ENCODE measurements at places on chromosomes 2 and 18.
A peak's percentile ranks its signal among the peaks of the same experiment; 100 is the strongest.

GRCh38 chr2:47088371-47089082, 66.6 kb downstream of the STPG4 start:
- DNase-seq: no peak

- DNase-seq: no peak
These were observed 9.2 kb downstream of the DNMT3A start for GRCh38 chr2:25332571-25332970.

DNA sequence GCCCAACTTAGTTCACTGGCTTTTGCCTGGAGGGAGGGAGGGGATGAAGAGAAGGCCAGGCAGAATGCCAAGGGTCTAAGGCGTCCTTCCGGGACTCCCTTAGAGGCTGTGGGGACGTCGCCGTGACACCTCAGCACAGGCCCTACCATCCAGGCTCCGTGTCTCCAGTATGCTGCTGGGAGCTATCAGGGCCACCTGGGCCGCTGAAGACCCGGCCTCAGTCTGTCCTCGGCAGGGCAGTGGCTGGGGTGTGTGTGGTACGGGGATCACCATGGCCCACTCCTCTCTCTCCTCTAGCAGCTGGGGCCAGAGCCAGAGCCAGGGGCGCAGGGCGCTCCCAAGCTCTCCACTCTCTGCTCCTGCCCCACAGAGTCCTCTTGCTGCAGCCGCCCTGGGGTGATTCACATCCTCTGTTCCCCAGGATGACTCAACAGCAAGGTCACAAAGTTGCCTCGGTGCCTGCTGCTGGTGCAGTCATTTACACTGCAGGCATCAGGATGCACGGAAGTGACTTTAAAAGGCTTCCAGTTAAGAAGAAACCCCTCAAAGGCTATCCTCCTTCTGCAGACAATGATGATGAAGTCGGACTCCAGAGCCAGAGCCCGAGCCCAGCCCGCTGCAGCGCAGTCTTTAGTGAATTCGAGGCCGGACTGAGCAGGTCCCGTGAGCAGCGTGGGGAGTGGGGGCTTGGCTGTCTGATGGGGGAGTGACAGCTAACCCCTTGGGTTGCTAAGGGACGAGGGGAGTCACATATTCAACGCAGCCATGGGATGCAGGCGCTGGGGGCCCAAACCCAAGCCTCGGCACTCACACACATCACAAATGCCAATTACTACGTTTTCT, 31.9 kb downstream of the SNORC start:
- no peak for DNase-seq

DNA sequence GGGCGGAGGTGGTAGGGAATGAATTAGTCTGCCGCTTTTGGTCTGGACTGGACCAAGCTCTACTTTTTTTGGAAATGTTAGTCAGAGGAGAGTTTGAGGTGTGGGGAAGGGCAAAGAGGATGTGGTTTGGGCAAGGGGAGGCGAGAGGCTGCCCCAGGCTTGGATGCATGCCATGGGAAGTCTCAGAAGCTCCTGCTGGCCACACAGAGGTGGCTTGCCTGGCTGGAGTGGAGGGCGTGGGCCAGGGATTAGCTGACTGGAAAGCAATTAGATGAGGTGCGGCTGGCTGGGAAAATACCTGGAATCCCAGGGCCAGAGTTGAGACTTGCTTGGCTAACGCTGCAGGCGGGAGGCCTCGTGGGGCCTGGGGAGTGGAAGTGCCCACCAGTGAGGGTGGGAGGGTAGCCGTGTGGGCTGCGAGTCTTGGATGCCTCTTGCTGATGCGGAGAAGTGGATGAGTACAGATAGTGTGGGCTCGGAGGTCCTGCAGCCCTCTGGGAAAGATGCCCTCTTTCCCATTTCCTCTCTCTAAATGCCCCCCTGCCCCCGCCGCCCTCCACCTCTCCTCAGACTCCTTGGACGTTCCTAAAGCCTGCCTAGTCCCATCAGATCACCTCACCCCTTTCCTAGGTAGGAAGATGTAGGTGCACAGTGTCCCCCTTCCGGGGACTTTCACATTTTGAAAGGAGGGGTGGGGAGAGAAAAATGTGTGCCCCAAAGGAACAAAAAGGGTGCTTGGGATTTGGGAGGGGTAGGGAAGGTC, 117.6 kb downstream of the SMAD7 start:
- no peak for DNase-seq

- DNase-seq: peak; percentile 32
These were observed 3.4 kb downstream of the ZEB2 start for GRCh38 chr2:144516411-144516980.

GRCh38 chr2:42032745-42033144, 15.1 kb upstream of the PKDCC start:
- no peak for DNase-seq

DNA sequence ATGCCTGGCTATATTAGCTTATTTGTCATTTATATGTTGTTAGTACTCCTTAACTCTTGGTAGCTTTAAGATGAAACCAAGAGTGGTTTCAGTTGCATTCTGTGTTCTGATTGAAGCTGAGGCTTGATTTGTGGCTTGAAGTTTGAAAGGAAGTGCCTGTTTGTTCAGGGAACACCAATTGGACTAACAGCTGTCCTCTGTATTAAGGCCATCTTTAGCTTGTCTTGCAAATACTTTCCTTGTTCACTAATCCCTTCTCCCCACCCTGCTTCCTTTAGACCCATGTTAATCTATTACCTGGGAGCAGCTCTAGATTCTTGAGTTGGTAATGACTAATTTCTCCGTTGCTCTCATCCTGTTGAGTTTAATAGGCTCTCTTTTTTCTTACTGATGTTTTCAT, 13.4 kb downstream of the ITGA6 start:
- no peak for DNase-seq

- no peak for DNase-seq
These were observed 689.4 kb upstream of the FANCL start for GRCh38 chr2:58930537-58930936.

- DNase-seq: no peak
These were observed 99.8 kb downstream of the UXS1 start for GRCh38 chr2:106094131-106094841.

DNA sequence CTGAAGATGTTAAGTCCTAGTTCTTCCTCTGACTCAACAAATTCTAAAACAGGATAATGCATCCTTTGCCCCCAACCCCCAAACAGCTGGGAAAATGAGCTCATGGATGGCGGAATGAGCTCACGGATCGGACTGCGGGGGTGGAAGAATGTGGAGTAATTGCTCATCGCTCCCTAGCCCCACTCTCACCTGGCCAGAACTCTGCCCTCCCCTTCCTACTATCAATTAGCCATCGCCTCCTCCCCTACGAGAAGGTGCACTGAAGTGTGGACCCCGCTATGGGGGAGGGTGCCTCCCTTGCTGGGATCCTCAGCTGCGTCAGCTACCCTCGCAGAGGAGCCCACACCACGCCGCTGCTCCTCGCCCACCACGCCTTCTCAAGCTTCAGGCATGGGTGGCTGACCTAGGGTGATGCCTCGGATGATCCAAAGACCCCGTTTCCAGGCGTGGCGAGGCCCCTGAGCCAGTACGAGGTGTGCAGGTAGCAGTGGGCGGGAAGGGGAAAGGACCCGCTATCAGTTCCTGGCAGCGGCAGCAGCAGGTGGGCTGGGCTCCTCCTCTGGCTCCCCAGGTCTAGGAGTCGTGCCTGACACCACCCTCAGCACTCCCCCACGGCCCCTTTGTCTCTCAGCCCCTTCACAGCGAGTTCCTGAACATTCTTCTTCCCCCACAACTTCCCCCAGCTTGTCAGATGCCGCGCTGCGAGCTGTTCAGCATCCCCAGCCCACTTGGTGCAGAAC, 82.1 kb upstream of the POMC start:
- no peak for DNase-seq

- DNase-seq: no peak
These were observed 55.0 kb upstream of the MCFD2 start for GRCh38 chr2:46970334-46971288.

DNA sequence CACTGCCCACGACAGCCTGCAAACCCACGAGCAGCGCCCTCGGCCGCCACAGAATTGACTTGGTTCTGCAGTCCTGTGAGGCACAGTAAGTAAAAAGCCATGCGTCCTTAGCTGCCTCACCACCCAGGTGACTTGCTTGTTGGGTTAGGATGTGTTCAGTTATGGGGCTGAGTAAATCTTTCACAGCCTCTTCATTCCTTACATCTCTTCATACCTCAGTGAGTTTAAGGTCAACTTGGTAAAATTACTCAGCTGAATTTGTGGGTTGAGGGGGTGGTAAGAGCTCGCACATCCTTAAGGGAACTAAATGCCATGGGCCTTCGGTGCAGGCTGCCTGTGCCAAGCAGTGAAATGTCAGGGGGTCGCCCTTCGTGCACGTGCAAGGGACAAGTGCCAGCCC, 165.2 kb upstream of the ALKAL2 start:
- no peak for DNase-seq

GRCh38 chr18:3279201-3280185, 17.6 kb downstream of the MYL12B start:
- peak; percentile 95 for DNase-seq

DNA sequence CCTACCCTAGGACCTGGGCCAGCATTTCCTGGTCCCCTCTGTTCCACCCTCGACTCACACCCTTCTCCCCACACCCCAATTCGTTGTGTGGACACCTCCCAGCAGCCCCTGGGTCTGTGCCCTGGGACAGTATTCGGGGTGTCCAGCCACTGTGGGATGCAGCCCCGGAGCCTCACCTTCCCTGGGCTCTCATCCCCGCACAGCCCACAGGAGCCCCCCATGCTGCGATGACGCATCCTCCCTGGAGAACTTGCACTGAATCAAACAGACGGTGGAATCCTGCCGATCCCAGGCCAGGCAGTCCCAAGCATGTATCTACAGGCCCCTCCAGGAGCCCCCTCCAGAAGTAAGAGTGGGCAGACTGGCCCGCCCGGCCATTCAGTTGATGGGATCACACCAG, 9.7 kb downstream of the ITM2C start:
- DNase-seq: no peak

All from OCI-LY7 (cell line).